Erythroblast (primary cell): ENCODE measurements at places on chromosomes 12 and 14.

GRCh38 chr12:103819312-103819711 is 21.7 kb downstream of the NT5DC3 start:
- DNase-seq = no peak

- DNase-seq = no peak
Observed at GRCh38 chr12:19847294-19848059, 408.2 kb downstream of the AEBP2 start.

GRCh38 chr12:3219233-3219632 is 142.1 kb downstream of the TSPAN9 start:
- no peak for DNase-seq

DNA sequence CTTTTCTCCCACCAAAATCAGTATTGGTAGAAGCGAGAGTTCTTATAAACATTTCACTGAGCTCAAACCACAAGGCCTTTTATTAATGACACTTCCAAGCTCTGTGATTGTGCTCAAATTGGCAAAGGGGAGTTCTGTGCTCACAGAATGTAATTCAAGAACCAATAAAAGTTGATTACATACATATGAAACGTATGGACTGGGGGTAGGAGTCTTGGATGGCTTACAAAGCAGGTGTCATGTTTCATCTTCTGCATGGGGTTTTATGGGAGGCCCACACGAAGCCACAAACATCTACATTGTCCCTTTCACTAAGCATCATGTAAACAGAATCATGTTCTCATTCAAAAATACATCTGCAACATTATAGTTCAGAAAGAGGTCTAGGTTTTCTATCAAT is 828.3 kb downstream of the VRK1 start:
- DNase-seq = no peak

DNA sequence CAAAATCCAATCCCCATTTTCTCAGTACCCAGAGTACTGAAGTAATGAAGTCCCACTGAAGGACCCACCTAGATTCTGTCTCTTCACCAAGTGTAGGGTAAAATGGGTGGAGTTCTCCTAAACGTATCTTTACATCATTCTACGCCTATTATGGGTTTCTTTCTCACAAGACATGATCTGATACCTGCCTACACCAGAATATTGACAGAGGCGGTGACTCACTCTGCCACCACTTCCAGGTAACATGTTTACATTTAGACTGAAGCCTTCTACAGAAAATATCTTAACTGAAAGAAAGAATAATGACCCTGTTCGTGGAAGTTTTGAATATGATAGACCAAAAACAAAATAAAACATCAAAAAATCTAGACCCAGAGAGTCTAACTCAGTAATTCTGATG is 89.8 kb downstream of the BTG1 start:
- DNase-seq = no peak

DNA sequence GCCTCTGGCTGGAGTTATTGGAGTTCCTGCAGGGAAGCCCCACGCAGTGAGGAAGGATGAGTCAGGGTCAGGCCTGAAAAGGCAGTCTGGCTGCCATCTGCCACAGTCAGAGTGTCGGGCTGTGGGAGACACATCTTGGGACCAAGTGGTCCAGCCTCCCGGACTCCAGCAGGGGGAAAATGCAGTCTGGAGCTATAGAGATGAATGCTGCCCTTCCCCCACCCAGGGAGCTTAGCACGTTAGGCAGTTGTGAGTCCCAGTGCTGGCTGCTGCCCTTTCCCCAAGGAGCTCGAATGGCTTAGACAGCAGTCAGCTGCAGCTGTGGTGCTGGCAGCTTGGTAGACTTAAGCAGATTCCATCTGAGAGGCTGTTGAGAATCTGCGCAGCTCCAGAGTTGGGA is 8.2 kb upstream of the NTS start:
- no peak for DNase-seq

- no peak for DNase-seq
Observed at GRCh38 chr12:11769723-11770514, 120.4 kb downstream of the ETV6 start.

DNA sequence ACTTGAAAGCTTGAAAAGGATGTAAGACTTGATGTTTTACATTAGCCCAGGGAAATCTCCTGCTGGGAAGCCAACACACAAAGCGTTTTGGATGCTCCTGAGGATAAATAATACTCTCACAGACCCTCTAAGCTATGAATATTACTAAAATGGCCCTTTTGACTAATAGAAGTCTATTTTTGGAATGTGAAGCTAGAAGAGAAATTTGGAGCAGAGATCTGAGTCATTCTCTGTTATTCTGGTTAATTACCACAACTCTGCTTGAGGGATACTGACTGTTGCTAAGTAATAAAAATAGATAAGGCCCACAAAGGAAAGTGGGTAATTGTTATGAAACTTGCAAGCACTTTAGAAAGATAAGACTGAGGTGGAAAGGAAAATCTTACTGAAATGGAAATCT is 346.2 kb upstream of the STXBP6 start:
- no peak for DNase-seq

GRCh38 chr12:11832093-11832492 is 182.6 kb downstream of the ETV6 start:
- no peak for DNase-seq

- no peak for DNase-seq
Observed at GRCh38 chr12:93868771-93869170, 191.6 kb downstream of the CRADD start.

DNA sequence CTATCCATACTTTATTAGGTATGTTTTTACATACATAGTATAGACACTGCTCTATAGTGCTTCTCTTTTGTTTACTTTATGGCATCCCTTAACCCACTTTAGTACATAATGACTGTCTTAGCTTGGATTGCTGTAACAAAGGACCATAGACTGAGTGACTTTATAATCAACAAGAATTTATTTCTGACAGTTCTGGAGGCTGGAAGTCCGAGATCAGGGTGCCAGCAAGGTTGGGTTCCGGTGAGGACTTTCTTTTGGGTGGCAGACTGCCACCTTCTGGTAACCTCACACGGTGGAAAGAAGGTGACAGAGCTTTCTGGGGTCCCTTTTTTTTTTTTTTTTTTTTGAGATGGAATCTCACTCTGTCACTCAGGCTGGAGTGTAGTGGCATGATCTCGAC is 48.6 kb upstream of the PPM1H start:
- DNase-seq = peak; percentile 43

- DNase-seq = no peak
Observed at GRCh38 chr12:128754275-128754674, 69.5 kb downstream of the SLC15A4 start.

DNA sequence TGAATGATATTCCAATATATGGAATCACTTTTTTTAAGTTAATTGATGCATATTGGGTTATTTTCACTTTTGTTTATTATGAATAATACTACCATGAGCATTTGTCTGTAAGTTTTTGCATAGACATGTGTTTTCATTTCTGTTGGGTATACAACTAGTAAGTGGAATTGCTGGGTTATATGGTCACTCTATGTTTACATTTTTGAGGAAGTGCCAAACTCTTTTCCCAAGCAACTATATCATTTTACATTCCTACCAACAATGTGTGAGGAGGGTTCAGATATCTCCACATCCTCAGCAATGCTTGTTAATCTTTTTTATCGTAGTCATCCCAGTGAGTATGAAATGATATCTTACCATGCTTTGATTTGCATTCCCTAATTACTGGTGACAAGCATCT is 64.0 kb downstream of the MON2 start:
- DNase-seq = no peak

- peak; percentile 89 for DNase-seq
Observed at GRCh38 chr12:8033153-8034044, 883 bp downstream of the FOXJ2 start.

DNA sequence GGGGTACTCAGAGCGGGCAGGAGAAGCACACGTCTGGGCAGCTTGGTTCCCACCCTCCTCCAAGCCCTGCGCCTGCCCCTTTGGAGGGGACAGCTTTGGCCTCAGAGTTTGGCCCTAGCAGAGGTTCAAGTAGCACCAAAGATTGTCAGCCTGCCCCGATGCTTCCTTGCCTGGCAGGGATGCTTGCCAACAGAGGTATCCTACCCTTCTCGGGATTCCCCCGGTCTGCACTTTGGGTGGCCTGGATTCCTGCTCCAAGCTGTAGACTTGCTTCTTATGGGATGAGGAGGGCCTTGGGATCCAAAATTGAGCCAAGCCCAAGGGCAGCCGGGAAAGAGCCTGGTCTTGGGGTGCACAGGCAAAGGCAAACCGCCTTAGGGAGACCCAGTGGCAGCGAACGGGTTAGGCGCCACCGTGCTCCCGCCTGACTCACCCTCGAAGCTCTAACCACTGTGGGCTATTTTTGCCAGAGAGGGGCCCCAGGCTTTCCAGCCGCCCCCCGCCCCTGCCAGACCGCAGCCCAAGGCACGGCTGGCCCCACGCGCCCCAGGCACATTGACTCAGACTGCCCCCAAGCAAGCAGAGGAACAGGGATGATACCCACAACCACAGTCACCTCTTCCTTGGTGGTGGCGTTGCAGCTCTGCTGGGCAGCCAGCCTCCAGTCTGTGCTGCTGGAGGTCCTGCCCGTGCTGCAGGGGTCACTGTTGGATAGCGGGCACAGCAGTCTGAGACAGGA is 847 bp upstream of the WNT10B start:
- DNase-seq = no peak

GRCh38 chr12:132143336-132144071 is 615 bp downstream of the DDX51 start:
- DNase-seq = peak; percentile 56

- no peak for DNase-seq
Observed at GRCh38 chr14:88599326-88599725, 36.5 kb downstream of the ZC3H14 start.

DNA sequence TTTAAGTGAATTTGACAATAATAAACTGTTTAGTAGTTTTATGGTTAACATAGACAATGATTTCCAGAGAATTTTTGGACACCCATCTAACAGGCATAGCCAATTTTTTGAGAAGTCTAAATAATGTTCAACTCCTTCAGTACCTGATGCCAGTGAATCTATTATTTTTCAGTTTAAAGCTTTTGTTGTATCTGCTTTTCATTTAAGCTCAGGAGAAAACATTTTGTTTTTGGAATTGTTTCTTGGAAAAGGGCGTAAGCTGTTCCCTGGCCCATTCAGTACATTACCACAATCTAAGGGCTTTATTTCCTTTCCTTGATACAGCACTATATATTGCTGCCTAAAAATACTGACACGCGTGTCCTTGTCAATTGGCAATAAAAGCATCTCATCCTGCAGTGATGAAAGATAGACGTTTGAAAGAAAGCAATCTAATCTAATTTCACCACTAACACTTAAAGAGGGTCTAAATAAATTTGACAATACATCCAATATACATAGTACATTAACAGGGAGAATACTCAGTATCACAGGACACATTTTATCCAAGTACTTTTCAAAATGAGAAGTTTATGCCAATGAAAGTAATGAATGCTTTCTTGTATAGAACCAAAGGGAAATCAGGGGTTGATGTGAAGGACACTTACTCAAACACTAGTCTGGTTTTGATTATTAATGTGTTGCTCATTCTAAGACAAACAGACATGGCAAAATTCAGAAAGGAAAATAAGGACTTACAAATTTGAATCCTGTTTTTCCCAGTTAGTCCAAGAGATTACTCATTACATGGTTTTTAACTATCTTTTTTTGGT is 104.2 kb upstream of the LGR5 start:
- no peak for DNase-seq

DNA sequence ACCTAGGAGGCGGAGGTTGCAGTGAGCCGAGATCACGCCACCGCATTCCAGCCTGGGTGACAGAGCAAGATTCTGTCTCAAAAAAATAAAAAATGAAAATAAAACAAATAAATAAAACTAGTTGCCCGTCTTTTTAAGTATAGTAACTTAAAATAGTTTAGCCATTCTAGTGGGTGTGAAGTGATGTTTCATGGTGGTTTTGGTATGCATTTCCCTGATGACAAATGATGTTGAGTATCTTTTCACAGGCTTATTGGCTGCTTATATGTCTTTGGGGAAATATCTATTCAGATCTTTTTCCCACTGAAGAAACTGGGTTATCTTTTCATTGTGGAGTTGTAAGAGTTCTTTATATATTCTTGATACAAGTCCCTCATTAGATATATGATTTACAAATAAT is 102.4 kb upstream of the METAP2 start:
- DNase-seq = no peak

- DNase-seq = no peak
Observed at GRCh38 chr14:37328673-37329072, 130.9 kb downstream of the MIPOL1 start.

- peak; percentile 45 for DNase-seq
Observed at GRCh38 chr12:121223292-121224285, 13.7 kb downstream of the P2RX4 start.

DNA sequence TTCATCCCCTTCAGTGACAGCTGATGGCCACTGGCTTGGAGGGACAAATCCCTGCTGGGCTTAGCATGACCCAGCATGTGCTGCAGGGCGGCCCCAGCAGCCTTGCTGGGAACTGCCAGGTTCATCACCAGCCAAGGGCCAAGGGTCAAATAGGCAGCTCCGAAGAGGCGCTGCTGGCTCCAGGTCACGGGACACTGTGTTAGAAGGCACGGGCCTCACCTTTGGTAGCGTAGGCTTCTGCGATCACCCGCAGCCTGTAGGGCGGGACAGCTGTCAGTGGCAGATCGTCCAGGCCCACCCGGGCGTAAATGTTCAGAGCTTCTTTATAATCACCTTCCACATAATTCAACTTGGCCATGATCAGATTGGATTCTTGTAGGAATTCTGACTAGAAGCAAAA is 35.7 kb downstream of the TTC7B start:
- no peak for DNase-seq

DNA sequence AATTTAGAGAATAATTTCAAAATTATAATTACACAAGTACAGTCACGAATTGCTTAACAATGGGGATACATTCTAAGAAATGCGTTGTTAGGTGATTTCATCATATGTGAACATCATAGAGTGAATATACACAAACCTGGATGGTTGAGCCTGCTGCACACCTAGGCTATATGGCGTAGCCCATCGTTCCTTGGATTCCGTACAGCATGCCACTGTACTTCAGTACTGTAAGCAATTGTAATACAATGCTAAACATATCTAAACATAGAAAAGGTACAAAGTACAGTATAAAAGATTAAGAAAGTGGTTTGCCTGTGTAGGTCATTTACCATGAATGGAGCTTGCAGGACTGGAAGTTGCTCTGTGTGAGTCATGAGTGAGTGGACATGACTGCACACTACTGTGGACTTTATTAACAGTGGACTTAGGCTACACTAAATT is 286.2 kb downstream of the CACNA1C start:
- DNase-seq = no peak
